Fibroblast of skin of abdomen (primary cell): ENCODE measurements at places on chromosomes 1 and 21.

DNA sequence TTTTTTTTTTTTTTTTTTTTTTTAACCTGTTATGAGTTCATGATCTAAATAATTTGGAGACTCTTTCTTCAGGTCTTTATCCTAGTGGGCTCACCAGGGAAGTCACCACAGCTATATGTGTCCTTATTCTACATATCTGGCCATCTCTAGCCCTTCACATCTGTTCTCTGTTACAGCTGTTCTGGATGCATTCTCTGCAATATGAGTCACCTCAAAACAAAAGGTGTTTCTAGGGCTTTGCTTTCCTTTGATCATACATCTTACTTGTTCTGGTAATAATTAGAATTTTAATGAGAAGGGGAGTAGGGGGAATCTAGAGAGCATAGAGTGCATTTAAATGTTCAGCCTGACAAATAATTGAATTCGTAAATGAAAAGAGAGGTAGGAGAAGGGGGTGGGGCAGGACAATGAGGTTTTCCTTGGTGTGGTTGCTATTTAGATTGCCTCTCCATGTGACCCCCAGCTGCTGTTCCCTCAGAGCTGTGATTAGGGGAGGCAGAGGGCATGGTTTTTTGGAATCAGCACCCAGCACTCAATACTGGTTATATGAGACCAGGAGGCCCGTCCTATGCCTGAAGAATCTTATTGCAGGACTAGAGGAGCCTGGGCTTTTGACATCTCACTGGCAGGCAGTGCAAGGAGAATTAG, 8.0 kb downstream of the SYT6 start:
- DNase-seq, result no peak

DNA sequence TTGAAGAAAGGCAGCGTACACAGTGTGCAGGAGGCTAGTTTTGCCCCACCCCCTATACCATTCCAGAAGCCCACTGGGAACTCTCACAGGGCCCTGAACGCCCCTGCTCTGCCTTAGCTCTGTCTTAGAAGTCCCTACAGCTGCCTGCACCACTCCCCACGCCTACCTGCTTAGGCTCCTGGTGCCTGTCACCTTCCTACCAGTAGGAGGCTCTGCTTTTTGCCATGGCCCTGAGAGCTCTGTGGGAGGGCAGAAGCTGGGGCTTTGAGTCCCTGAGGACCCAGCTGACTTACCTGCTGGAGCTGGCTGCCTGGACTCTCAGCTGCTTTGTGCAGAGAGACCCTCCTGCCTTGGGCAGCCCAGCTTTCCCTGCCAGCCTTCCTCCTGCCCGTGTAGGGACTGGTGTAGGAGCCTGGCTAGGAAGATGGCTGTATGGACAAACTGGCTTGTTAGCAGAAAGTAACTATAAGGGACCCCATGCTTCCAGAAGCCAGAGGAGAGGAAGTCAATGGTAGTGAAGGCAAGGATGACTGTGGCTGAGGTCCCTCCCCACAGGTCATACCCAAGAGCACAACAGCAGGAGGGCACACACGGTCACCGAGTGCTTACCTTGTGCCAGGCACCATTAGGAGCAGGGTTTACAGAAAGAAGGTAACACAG, 9.8 kb upstream of the CELSR2 start:
- peak; percentile 49 for DNase-seq

DNA sequence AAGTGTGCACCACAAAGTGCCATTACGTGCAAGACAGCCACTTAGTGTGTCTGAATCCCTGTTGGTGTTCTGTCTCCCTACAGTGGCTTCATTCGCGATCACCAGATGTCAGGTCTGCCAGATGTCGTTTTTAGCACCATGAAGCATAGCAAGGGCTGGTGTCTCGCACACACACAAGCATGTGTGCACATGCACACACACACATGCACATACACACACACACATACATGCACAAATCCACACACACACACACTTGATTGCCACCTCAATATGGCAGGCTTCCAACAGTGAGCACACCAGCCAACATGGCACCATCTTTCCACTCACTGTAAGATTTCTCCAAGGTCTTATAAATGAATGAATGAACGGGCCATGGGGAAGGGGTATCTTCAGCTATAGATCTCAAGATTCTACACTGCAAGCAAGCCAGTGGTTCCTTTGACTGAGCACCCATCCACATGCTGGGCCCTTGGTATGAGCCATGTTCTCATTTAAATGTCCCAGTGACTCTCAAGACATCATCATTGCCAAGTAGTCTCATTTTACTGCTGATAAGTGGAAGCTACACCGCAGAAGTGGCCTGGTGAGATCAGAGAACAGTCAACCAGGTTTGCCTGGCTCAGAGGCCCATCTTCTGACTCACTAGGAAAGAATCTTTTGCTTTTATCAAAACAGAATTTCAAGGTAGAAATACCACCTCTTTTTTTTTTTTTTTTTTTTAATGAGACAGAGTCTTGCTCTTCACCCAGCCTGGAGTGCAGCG, 84.9 kb downstream of the SIM2 start:
- peak; percentile 36 for DNase-seq

DNA sequence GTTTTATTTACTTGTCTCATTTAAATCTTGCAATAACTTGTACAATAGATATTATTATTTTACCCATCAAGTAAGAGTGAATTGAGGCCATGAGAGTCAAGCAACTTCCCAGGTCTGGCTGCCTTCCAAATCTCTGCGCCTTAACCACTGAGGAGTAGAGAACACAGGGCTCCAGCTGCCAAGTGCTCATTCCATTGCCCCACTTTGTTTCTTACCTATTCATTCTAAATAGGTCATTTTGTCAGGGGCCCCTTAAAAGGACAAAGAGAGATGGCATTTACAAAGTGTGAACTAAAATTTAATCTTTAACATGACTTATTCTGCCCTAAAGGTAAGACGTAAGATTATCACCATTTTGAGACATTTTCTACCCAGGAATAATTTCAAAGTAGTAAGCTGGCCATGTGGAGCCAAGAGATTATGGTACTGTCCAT, 3.5 kb downstream of the PPP1R15B start:
- DNase-seq, result peak; percentile 77

- DNase-seq, result no peak
Observed at GRCh38 chr1:214980921-214981320, 101.6 kb upstream of the KCNK2 start.

GRCh38 chr1:229390130-229390529, 43.8 kb downstream of the ACTA1 start:
- DNase-seq, result no peak

DNA sequence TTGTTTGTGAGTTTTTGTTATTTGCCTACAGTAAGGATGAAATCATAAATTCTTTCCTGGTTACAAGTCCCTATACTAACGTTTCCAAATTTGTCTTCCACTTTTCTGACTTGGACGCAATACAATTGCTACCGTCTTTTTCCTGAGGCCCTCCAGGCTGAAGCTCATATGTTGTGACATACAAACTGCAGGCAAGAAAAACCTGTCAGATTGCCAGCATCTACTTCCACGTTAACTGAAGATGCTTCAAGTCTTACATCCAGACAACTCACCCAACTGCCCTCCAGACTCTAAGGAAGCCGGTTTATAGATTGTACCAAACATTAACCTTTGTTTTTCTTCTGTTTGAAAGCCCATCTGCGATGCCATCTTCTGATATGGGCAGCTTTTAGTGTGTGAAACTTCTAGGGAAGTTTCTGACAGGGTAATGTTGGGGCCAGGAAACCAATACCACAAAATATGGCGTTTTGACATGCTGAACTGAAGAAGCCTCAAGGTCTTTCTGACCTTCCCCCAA, 21.4 kb upstream of the RNF11 start:
- peak; percentile 73 for DNase-seq

DNA sequence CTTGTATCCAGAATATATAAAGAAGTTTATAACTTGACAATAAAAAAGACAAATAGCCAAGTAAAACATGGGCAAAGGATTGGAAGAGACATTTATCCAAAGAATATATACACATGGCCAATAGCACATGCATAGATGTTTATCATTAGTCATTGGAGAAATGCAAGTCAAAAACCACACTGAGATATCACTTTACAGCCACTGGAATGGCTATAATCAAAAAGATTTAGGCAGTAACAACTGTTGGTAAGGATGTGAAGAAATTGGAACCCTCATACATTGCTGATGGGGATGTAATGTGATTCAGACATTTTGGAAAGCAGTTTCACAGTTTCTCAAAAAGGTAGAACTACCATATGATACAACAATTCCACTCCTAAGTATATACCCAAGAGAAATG, 51.1 kb downstream of the SLC44A5 start:
- no peak for DNase-seq

DNA sequence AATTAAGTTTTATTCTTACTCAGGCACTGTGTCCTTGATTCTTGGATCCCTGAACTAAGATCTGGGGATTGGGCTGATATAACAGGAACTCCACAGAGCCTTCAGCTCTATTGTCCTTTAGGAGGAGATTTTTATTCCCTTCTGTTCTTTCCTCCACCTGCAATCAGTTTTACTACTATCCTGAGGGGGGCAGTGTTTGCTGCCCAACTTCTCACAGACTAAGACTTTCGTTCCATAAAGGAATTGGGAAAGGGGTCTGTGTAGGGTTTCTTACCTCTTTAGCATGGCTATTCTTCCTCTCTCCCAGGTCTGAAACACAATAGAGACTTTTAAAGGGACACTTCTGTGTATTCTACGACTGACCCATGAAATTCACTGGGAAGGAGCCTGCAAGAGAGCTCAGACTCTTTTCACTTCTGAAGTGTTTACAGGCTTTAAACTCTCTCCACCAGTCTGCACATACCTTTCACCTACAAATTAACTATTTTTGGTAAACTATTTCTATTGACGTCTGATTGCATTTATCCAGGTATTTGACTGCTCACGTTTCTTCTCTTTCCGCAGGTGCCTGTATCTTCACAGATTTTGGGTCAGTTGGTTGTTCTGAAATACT, 103.3 kb upstream of the DEPDC1 start:
- peak; percentile 1 for DNase-seq

DNA sequence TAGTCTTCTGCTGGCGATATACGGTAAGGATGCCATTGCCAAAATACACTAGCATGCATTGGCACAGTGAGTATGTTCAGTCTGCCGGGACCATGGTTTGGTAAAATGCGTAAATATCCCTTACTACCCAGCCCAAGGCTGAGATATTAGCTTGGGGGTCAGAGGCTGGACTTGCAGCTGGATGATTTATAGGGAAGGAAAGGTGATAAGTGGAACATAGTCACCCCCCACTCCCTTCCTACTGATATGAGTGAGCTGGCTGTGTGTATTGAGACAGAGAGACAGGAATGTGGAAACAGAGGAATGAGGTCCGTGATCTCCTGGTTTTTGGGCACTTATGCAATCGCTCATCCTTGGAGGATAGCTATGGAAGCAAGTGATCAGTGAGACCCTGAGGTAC, 642.8 kb downstream of the KCNT2 start:
- no peak for DNase-seq

- peak; percentile 39 for DNase-seq
Observed at GRCh38 chr1:63119575-63120155, 202.7 kb upstream of the FOXD3 start.

- DNase-seq, result no peak
Observed at GRCh38 chr1:48869116-48869893, 92.6 kb upstream of the BEND5 start.

DNA sequence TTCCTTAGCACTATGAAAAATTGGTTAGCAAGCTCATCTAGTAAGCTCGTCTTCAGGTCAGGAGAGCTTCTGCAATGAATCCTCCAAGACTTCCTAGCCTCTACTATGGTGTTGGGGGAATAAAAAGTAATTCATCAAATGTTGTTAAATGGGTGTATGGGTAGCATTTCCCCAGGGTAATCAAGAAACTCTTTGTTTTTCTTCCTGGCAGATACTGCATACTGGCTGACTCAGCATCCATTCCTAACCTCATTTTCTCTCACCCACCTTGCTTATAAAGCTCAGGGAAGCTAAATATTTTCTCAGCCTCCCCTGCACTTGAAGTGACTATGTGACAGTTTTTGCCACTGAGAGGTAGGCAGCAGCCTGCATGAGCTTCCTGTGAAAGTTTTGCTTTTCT, 83.4 kb downstream of the MAB21L3 start:
- no peak for DNase-seq
